SK-N-MC (cell line): ENCODE measurements at places on chromosomes 11 and 22.

DNA sequence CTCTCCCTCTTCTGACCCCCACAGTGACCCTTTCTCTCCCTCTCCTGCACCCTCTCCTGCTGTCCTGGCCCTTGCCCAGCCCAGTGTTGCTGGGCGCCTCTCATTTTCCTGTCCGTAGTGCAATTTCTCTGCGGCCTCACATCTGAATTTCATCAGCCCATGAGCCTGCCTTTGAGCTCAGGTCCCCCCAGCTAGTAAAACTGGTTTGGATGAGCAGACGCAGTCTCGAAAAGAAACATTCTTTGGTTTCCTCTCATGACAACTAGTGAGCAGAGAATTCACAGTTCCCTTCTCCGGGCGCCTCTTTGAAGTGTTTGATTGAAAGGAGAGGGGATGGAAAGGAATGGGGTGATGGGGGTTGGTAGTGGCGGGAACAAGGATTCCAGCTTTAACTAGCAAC is 126.0 kb upstream of the CADM1 start:
- no peak for DNase-seq

DNA sequence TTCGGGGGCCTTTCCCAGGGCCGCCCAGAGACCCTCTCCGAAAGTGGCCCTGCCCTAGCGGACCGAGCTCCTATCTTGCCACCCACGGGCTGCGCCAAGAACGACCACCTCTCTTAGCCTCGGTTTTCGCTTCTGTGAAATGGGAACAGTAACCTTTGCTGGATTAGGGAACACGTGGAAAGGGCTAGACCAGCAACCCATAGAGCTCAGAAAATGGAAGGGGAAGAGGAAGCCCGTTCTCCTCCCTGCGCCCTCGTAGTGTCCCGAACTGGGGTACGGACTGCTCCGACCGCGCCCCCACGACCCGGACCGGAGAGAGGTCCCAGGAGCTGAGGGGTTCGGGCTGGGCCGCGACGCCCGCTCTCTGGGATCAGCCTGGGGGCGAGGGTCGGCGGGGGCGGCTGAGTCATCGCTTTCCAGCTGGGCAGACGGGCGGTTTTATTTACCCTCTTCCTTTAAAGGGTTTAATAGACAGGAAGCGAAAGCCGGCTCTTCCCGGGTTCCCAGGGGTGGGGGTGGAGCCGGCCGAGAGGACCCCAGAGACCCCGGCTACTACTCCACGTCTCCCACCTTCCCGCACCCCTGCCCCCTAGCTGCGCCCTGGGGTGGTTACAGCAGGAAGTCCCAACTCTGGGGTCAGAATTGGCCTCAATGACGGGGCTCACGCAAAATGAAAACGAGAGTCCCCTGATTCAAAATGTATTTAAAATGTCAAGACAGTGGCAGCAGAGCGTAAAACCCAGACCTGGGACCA is 907 bp upstream of the PHLDA2 start:
- no peak for DNase-seq

DNA sequence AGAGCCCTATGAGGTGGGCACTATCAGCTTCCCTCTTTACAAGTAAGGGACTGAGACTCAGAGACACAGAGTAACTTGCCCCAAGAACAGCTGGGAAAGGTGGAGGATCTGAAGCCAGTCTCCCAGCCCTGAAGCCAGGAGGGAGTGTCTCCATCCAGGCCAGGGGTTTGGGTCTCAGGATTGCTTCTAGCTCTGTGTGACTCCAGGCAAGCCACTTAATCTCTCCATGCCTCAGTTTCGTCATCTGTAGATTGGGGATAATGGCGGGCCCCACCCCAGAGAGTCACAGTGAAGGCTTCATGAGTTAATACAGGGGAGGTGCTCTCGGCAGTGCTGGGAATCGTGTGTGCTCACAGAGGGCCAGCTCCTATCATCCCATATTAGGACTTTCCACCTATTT is 10.5 kb downstream of the MAP4K2 start:
- DNase-seq: no peak

DNA sequence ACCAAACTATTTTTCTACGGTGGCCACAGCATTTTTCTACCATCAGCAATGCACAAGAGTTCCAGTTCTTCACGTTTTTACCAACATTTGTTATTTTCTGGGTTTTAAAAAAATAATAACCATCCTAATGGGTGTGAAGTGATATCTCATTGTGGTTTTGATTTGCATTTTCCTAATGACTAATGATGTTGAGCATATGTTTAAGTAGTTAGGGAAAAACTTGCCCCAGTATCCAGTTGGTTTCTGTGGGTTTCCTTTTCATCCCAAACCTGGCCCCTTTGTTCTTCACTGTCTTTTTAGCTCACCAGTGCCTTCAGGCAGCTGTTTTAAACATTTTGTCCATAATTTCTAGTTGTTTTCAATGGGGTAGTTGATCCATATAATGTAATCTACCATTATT is 14.7 kb upstream of the PTS start:
- DNase-seq: no peak

DNA sequence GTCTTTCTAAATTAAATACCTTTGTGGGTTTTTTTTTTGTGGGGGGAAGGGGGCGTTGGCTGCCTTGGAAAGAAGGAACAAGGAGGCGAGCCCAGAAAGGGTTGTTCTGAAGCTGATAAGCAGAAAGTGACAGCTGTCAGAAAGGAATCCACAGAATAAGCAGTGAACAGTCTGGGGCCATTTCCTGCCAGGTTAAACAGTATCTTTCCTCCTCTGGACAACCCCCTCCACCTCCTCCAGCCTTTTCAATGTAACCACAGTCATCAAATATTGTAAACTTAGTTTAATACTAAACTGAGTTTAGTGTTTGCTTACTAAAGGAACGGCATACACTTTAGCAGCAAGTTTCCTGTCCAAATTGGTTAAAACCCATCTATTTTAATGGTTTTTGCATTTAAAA is 271.2 kb upstream of the SYN3 start:
- no peak for DNase-seq

- no peak for DNase-seq
These were observed 2.8 kb downstream of the FZD4 start for GRCh38 chr11:86952221-86952875.

GRCh38 chr22:30574997-30575671 is 669 bp upstream of the GAL3ST1 start:
- no peak for DNase-seq

DNA sequence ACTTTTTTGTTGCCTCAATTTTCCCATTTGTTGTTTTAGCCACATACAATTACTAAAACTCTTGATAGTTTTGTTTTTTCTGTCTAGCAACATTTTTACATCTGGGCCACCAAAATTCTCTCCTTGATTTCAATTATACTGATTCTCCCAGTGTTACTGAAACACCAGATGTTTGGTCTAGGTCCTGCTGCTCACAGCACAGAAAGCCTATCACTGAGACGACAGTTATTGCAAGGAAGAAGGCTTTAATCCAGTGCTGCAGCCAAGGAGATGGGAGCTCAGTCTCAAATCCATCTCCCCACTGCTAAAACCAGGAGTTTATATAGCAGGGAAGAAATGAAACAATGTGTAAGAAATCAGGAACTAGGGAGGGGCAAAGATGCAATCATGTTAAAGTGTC is 837.7 kb upstream of the CNTN5 start:
- DNase-seq: no peak

DNA sequence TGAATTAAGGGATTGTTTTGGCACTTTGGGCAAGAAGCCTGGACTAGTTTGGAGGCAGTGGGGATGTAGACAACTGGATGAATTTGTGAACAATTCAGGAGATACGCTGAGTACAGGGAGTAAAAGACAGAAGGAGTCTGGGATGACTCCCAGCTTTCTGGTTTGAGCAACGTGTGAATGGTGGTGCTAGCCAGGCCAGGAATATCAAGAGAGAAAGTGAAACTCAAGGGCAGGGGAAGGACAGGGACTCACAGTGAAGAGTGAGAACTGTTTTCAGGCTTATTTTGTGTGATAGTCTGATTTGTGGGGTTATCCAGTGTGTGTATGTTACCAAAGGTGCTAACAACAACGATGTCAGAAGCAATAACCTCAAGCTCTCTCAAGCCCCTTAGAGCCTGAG is 15.9 kb downstream of the CHRM1 start:
- DNase-seq: no peak

DNA sequence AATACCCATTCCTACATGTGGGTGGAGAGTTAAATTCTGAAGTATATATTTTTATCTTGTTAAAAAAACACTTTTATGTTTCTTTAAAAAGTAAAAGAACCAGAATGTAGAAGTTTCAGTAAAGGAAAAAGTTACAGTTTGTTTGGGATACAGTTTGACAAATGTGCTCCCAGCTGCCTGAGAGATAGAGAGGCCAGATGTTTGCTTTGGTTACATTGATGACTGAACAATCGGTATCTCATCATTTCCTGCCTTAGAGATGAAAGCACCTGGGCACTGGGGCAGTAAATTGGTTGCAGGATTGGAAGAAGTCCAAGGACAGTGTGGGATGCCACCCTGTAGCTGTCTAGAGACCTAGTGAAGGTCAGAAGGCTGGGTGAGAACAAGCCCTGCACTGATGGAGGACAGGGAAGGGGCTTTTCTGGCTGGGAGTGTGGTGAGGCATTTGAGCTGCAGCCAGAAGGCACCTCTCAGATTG is 16.6 kb downstream of the MED15 start:
- DNase-seq: no peak

- DNase-seq: no peak
These were observed 177.5 kb upstream of the TMEM45B start for GRCh38 chr11:129637983-129638776.

GRCh38 chr11:95688015-95688414 is 101.6 kb downstream of the FAM76B start:
- DNase-seq: no peak

- DNase-seq: no peak
These were observed 58.8 kb downstream of the ARHGAP8 start for GRCh38 chr22:44811141-44811540.

- DNase-seq: no peak
These were observed 12.8 kb downstream of the ETS1 start for GRCh38 chr11:128574576-128575011.

- no peak for DNase-seq
These were observed 45.0 kb downstream of the LARGE2 start for GRCh38 chr11:45967506-45967905.

DNA sequence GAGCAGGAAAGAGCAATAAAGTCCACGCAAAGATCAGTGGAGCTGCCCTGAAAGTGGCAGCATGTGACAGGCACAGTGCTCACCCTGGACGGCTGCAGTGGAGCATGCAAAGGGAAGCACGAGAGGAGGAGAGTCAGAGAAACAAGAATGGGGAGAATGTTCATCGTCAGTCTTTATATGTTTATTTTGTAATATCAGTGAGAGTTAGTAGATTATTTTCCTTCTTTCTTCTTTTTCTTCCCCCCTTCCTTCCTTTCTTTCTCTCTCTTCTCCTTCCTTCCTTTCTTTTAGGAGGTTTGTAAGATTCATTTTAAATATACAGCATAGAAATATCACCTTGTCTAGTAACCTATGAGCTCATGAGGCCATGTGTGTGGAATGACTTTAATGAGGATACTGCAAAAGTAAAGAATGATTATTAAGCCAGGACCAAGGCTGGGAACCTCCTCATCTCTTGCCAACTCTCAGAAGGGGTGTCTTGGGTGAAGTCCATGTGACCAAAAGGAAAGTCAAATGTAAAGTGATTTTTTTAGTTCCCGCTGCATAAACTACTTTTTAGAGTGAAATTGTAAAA is 321.1 kb downstream of the AASDHPPT start:
- DNase-seq: no peak

DNA sequence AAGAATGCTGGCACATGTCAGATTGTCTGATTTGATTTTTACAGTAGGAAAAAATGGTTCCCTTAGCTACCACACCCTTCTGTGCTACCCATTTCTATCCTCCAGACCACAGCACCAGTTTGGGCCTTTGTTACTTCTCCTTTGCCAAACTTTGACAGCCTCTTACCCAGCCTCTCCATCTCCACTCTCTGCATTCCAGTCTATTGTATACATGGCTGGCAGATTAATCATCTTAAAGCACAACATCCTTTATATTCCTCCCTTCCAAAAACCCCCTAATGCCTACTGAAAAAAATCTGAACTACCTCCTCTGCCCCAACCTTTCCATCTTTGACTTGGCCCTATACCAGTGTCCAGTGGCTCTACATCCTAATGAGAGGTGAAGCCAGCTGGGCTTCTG is 10.8 kb upstream of the PANX1 start:
- no peak for DNase-seq

DNA sequence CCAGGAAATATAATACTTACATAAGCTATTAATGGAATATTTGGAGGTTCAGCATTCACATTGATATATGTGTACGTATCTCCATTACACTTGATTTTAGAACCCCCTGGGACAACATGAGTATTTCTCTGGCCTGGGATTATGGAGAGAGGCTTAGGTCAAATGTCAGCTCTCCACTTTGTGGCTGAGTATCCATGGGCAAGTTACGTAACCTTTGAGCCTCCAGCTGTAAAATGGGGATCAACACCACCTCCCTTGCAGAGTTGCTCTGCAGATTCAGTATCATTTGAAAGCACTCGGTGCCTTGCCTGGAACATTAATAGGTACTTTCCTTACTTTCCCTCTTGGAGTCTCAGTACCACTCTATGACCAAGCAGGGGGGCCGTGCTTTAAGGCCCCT is 33.2 kb downstream of the C22orf31 start:
- no peak for DNase-seq

DNA sequence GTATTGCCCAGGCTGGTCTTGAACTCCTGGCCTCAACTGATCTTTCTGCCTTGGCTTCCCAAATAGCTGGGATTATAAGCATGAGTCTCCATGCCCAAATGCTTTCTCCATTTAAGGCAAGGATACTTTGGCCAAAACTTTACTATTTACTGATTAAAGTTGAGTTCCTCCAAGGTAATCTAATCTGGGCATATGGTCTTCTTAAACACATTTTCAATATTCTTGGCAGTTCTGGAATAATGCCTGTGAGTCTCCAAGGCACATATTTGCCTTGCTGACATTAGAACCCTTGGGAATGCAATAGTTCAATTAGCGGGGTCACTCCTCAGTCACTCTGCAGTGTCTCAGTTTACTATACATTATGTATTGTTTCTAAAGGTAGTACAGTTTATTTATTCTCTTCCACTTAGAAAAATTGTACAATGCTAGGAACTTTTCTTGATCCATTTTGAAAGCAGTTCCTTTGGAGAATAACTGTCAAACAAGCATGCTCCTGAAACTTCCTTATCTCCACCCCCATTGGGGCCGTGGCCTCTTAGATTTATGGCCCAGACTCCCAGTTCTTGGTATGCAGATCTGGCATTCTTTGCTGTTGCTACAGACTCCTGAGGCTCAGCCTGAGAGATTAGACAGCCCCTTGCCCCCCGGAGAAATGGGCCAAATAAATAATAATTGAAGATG is 13.1 kb upstream of the RAB38 start:
- no peak for DNase-seq

- DNase-seq: no peak
These were observed 4.1 kb downstream of the C11orf21 start for GRCh38 chr11:2297623-2298030.

GRCh38 chr22:41407433-41407832 is 25.7 kb downstream of the TEF start:
- no peak for DNase-seq

- no peak for DNase-seq
These were observed 167.6 kb upstream of the MTMR2 start for GRCh38 chr11:96091476-96091875.
